COR-L47 (cell line): ENCODE measurements at places on chromosomes 13 and 19.

DNA sequence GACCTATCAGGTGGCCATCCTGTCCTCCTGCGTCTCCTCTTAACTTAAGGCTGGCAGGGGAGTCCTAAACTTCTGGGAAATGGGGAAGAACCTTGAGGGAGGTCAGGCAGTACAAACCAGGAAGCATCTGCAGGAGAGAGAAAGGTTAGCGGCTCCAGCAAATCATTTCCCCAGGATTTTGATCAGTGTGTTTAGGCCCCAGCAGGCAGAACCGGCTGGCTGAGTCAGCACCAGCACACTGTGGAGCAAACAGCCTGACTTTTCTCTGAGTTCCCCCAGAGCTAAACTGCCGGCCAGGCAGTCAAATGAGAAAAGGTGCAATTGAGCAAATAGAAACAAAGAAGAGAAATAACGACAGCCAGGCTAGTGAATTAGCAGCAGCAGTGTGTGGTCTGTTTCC lies 46.7 kb upstream of the MEDAG start:
- no peak for DNase-seq

DNA sequence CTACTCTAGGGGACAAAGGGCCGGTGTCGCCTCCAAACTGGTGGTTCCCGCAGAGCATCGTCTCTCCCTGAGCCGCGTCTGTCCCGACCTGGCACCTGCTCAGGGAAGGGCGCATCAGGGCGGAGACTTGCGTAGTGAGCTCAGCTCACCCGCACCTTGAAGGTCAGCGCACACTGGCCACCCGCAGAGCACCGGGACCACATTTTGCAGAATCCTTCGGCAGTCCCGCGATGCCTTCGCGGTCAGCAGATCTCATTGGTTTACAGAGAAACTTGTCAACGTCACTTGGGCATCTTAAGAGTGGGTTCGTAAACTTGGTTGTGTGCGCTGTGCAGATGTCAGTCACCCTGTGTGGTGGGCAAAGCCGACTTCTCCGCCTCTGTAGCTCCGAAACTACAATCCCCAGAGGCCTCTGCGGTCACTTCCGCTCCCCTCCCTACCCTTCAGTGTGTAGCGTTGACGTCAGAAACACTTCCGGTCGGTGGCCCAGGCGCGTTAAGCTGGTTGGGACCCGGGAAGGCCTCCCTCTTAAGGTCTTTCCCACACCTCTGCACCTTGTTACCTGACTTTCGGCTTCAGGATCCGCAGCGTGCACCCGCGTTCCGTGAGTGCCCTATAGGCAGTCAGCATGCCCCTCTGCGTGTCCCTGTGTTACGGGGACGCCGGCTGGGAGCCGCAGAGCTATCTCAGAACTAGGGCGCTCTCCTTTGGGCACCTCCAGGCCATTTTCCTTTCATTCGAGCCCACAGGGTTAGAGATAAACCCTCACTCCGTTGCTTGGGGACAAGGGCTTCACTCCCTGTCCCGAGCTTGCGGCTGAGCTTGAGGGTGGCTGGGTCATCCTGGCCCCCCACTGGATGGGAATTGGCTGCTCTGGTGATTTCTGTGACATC lies 36.5 kb upstream of the ZNF527 start:
- peak; percentile 84 for DNase-seq

- DNase-seq, result no peak
Measured at GRCh38 chr19:3669082-3669946, 31.0 kb downstream of the PIP5K1C start.

GRCh38 chr19:45306040-45306439 lies 16.6 kb downstream of the CKM start:
- DNase-seq, result no peak

GRCh38 chr13:106416645-106417044 lies 118.8 kb downstream of the EFNB2 start:
- no peak for DNase-seq

- no peak for DNase-seq
Measured at GRCh38 chr19:30745476-30745985, 373.3 kb downstream of the ZNF536 start.

DNA sequence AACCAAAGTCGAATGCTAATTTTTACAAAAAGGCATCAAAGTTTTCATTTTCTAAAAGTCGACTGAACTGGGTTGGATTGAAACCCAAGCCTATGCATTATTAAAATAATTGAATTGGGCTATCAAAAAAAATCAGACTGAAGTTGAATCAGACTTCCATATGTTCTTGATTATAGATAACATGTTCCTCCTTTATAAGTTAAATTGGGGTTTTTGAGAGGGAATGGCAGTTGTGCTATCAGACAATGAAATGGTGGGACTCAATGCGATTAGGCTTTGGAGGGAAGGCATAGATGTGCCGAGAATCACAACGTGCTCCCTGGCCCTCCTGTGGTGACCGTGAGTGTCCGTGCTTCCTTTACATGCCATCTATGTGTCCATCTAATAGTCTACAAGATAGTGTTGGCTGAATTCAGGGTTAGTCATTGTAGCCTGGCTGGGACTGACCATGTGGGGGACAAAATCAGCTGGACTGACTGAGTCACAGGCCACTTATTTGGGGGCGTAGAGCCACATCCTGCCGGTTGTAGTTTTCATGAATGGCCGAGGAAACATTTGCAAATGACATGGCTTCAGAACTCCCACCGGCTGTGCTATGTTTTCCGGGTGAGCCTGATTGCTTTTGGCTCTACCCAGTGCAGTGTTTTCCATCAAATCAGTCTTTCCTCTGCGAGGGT lies 37.1 kb upstream of the OLFM4 start:
- no peak for DNase-seq

- DNase-seq, result no peak
Measured at GRCh38 chr13:112582263-112582662, 5.7 kb downstream of the TUBGCP3 start.

DNA sequence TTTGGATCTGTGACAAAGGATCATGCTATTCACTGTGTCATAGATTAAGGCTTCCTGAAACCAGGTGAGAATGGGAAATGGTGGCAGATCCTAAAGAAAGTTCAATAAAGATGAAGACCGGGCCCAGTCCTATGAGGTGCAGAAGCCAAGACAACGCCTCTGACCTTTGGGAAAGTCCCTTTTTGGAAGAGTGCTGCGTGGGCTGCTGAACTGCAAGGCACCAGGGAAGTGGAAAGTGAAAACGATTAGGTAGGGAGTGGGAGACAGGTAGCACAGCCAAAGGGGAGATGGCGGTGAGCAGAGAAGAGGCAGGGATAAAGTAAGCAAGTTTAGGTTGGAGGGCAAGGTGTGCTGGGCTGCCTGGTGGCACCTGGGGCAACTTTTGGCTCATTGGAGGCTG lies 16.3 kb downstream of the MBNL2 start:
- DNase-seq, result no peak

GRCh38 chr13:64753233-64754000 lies 2476.7 kb downstream of the PCDH9 start:
- DNase-seq, result no peak

DNA sequence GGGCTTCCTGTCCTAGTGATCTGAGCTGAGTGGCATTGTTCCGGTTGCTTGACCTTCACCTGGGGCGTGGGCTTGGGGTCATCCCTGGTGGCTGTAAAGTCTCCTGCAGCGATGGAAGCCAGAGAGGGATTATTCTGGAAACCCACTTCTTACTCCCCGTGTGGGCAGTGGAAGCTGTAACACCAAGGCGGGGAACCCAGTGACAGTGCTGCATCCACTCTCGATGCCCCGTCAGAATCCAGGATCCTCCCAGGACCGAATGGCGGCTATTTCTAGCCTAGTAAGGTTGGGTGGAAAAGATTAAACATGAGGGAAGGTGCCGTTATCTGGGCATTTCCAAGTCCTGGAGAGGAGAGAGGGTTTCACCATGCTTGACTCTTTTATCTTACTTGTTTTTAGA lies 280.6 kb downstream of the ZNF536 start:
- DNase-seq, result no peak

DNA sequence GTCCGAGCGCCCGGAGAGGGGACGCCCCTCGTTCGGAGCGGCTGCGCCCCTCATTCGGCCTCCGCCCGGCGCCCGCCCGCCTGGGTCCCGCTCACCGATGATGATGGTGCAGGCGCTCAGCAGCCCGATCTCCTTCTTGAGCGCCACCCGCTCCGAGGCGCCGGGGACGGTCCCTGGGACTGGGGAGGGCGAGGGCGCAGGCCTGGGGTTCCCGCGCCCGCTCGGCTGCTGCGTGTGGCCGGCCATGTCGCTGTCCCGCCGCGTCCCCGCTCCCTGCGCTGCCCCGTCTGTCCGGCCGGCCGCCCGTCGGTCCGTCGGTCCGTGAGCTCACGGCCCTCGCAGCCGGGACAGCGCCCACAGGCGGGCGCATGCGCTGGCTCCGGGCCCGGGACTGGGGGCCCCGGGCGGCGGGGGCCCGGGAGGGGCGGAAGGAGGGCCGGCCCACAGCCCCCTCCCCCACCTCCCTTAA lies at the start of gene SLC7A10:
TSS of gene SLC7A10 (minus strand) at position 393 of the 469 bp plus-strand sequence. CDS start at position 246, 147 bp downstream.
- no peak for DNase-seq

- DNase-seq, result no peak
Measured at GRCh38 chr13:20997301-20998161, 63.9 kb downstream of the LATS2 start.
